ENCODE measurements at places on chromosomes 16 and 17.

DNA sequence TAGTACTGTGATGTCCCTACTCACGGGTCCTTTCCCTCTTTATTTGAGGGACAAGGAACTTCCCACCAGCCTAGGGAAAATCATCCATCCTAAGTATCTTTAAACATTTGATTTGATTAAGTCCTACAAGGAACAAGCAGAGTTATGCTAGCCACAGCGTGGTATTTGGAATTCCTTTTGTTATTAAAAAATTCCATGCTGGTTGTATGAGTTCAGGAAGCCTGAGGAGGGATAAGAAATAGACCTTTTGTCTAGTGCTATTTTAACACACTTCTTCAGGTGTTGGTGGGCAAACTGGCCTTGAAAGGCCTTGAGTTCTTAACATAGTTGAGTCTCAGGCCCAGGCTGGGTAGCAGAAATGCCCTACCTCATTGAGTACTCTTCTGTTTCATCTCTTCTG lies 105.4 kb upstream of the TBX2 start:
- no peak for DNase-seq

GRCh38 chr17:62870552-62870971 lies 62.4 kb upstream of the MARCHF10 start:
- no peak for DNase-seq

DNA sequence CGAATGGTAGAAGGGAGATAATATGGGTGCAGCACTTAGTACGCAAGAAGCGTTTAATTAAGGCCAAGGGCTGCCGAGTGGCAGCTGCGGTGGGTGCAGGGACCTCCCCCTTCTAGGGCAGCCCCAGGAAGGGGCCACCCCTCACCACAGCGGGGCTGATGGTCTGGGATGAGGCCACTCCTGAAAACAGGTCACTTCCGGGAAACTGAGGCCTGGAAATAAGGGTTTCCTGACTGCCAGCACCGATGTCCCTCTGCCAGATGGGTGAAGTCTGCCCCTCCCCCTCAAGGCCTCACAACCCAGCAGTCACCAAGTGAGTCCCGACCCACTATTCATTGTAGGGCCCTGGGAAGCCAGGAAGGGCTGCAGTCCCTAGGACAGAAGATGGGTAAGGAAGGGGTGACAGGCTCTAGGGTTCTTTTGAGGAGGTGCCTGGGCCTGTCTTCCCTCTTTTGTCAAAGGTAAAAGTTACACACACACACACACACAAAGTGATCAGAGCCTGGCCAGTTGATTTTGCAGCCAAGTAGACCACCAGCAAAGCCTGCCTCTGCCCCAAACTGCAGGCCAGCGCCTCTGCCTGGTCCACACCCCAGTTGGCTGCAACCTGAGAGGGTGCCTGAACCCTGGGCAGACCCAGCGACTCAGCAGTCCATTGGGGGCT lies 12.5 kb downstream of the SREBF1 start:
- no peak for DNase-seq

GRCh38 chr16:79310710-79311109 lies 289.8 kb downstream of the MAF start:
- DNase-seq: no peak

DNA sequence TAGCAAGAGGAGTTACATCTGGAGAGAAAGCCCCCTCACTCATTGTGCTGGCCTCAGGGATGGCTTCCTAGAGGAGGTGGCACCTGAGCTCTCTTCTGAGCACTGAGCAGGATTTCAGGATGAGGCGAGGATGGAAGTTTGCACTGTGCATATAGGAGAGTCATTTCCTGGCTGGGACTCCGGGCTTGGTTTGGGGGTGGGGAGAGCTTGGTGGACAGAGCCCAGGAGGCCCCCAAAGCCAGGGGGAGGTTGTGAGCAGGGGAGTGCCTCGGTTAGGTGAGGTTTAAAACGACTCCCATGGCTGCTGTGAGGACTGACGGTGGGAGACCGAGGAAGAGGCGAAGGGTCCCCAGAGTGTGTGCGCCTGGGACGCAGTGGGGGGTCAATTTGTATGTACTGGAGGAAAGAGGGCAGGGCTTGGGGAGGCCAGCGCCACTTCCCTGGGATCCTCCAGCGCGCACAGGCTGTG lies 1.2 kb downstream of the CAMKK1 start:
- DNase-seq: no peak

GRCh38 chr16:30397056-30397455 lies 1.8 kb downstream of the ZNF48 start:
- no peak for DNase-seq

DNA sequence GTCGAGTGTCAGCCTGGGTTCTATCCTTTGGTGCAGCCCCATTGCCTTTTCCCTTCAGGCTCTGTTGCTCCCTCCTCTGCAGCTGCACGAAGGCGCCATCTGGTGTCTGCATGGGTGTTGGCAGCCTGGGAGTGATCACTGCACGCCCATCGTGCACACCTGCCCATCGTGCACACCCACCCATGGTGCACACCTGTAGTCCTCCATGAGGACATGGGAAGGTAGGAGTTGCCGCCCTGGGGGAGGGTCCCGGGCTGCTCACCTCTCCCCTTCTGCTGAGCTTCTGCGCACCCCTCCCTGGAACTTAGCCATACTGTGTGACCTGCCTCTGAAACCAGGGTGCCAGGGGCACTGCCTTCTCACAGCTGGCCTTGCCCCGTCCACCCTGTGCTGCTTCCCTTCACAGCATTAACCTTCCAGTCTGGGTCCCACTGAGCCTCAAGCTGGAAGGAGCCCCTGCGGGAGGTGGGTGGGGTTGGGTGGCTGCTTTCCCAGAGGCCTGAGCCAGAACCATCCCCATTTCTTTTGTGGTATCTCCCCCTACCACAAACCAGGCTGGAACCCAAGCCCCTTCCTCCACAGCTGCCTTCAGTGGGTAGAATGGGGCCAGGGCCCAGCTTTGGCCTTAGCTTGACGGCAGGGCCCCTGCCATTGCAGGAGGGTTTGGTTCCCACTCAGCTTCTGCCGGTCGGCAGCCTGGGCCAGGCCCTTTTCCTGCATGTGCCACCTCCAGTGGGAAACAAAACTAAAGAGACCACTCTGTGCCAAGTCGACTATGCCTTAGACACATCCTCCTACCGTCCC lies 2.9 kb downstream of the CTRL start:
- DNase-seq: peak; percentile 80

DNA sequence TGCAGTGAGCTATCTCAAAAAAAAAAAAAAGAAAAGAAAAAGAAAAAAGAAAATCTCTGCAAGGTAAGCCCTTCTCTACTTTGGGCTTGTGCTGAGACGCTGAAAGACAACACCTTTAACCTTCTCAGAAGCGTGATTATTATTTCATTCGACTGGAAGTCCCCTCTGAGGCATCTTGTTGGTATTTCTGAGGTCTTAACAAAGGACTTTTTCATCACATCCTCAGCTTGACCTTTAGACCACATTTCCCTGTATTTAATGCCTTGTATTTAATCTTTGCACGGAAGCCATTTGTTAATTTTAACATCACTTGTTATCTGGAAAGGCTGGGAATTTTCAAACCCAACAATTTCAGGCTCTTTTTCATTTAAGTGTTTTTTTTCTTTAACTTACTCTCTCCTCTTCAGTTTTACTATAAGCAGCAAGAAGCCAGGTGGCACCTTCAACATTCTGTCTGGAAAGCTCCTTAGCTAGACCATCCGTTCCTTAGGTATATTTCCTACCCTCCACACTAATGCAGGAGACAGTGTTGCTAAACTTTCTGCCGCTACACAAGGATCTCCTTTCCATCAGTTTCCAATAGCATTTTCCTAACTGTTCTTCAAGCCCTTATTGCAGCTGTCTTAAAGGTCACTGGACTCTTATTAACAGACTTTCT lies 10.3 kb downstream of the KCTD13 start:
- DNase-seq: no peak

- no peak for DNase-seq
These were observed 81.7 kb upstream of the FAM20A start for GRCh38 chr17:68682903-68683302.

GRCh38 chr16:57549730-57550129 lies 7.3 kb downstream of the ADGRG5 start:
- DNase-seq: no peak

GRCh38 chr17:6187836-6188235 lies 117.7 kb downstream of the WSCD1 start:
- no peak for DNase-seq

DNA sequence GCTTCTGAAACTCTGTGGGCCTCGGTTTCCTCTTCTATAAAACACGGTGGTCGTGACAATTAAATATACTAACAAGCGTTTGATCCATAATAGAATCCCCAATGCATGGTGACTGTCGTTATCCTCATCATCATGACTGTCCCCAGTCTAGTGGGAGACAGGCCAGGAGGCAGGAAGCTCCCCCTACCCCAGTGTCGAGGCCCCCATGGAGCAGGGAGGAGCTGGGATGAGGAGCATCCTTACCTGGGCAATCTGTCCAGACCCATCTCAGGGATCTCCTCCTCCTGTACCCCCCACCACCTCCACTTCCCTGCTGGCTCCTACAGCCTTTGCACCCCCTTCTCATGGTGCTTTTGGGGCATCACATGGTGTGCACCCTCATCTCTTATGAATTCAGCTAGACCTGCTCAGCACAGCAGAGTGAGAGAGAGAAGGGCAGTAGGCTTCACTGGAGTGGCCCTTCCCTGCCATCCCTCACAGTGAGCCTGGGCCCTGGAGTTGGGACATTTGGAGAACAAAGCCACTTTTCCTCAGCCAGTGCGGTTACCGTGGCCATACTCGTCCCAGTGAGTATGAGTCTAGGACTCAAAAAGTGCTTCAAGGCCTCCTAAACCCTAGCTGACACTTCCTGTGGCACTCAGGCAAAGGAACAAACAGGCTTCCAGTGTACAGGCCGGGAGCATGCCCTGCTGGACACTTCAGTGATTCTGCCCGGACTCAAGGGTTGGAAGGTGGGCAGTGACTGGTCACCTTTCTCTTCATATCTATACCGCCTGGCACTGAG lies 148.6 kb downstream of the CLEC16A start:
- DNase-seq: no peak

DNA sequence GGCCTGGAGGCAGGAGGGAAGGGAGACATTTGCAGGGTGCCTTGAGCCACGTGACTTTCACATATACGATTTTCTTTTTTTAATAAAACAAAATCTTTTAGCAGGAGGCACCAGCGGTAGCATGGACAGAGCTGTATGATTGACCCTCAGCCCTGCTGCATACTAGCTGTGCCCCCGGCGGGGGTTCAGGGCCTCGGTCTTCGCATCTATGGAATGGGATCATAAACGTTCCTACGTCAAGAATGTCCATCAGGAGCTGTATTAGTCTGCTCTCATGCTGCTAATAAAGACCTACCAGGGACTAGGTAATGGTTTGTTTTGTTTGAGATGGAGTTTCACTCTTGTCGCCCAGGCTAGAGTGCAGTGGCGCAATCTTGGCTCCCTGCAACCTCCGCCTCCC lies 27.2 kb downstream of the SLC38A8 start:
- no peak for DNase-seq

GRCh38 chr17:43349142-43349541 lies 49.7 kb upstream of the ARL4D start:
- no peak for DNase-seq

Measured in stimulated activated CD4-positive, alpha-beta T cell treated with anti-CD3 and anti-CD28 coated beads, Interleukin-1b, Interleukin-23, amount 100 ng/mL, for 48 hours (primary cell).